Thoracic aorta (tissue), 2 donors: ENCODE measurements at places on chromosomes 5 and 9.

DNA sequence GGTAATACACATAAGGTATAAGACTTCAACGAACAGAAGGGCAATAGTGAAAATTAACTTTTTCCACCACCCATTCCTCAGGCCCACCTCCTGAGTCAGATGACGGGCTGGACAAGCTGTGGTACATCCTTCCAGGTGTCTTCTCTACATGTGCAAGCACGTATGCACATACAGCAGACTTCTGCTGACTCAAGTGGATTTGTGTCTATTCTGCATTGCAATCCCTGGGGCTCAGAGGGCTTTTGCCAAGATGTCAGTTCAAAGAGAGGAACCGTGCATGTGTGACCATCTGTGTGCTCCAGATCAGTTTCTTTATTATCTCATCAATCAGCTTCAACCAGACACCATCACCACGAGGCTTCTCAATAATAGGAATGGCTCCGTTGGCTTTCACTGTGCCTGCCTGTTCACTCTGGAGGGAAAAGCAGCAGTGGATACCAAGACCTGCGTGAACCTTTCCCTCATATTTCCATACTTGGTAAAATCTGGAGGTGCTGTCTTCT, 288.4 kb downstream of the MTRR start:
- no peak overlapping the region for H3K27ac ChIP-seq
- H3K36me3 ChIP-seq, result no peaks in the 10 kb centered on the region
- no peaks in the 10 kb centered on the region for H3K27me3 ChIP-seq
- H3K4me3 ChIP-seq, result no peak overlapping the region
- H3K4me1 ChIP-seq, result peaks cover 20% of the 10 kb centered on the region

DNA sequence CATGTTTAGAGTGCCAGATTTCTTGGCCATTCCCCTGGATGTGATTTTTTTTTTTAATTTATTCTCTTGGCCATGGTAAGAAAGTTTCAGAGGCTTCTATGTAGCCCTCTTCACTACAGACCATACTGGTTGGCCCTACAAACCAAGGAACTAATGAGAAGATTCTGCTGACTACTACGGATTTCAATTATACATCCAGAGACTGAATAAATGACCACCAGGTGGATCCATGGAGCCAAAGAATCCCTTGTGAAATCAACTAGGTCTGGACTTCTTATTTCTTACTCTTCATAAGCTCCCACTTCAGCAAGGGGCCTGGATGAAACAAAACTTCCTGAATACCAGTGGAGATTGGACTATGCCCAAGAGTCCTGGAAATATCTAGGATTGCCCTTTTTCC, 27.6 kb downstream of the ZNF622 start:
- no peak overlapping the region for H3K4me3 ChIP-seq
- no peaks in the 10 kb centered on the region for H3K27me3 ChIP-seq
- H3K36me3 ChIP-seq, result no peaks in the 10 kb centered on the region
- no peaks in the 10 kb centered on the region for H3K4me1 ChIP-seq
- H3K27ac ChIP-seq, result no peak overlapping the region

GRCh38 chr5:8628521-8628920, 759.6 kb downstream of the MTRR start:
- no peak overlapping the region for H3K4me3 ChIP-seq
- H3K27me3 ChIP-seq, result no peaks in the 10 kb centered on the region
- no peaks in the 10 kb centered on the region for H3K36me3 ChIP-seq
- no peak for DNase-seq

DNA sequence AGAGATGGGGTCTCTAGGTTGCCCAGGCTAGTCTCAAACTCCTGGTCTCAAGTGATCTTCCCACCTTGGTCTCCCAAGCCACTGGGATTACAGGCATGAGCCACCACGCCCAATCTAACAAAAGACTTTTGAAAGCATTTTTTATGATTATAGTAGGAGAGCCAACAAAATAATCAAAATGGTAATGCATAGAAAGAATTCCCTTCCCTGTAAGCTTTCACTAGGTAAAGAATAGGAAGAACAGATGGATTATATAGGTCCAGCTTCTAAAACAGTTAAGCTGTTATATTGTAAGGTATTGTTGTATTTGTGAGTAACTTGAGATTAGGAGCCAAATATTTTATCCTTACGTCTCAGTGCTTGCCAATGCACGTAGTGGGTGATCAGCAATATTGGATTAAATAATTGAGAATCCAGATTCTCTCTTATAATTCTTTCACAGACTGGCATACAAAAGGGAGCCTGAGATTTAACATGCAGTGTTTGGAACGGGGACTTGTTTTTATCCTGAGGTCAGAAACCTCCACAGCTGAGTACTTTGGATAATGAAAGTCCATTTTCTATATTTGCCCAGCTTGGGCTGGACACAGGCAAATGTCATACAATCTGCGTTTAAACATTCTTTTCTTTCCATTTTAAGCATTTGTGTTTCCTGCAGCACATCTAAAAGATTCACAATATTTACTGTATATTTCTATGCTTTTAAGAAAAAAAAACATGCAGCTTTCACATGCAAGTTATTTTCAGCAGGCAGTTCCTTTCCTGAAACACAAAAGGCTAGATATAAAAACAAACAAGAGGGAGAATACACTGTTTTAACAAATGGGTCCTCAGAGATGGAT, 238.4 kb downstream of the ARRDC3 start:
- H3K27me3 ChIP-seq, result no peaks in the 10 kb centered on the region
- DNase-seq, result no peak
- no peaks in the 10 kb centered on the region for H3K36me3 ChIP-seq
- peak overlapping the region; percentile 42 for H3K4me3 ChIP-seq
- peaks cover 19% of the 10 kb centered on the region for H3K4me1 ChIP-seq

GRCh38 chr9:114100536-114100935, 1.4 kb upstream of the KIF12 start:
- no peaks in the 10 kb centered on the region for H3K36me3 ChIP-seq
- no peak overlapping the region for H3K27ac ChIP-seq
- peaks cover 4% of the 10 kb centered on the region for H3K4me1 ChIP-seq
- no peaks in the 10 kb centered on the region for H3K27me3 ChIP-seq
- no peak overlapping the region for H3K4me3 ChIP-seq
- DNase-seq, result no peak

DNA sequence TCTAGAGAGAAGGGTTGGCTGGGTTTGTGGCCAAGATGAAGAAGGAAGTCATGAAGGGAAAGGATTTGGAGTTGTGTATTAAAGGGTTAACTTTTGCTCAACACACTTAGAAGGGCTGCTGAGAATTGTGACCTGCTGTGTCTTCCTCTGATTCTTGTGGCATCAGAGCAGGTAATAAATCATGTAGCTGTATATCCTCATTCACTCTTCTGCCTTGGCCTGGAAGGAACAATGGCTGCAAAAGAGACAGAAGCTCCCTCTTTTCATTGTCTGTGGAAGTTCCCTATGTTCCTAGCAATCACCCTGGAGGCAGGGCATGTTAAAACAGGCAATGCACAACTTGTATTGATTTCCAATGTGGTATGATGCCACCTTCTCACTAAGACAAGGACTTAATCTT, 159.1 kb downstream of the LRRC70 start:
- no peak for DNase-seq
- no peaks in the 10 kb centered on the region for H3K36me3 ChIP-seq
- no peaks in the 10 kb centered on the region for H3K27me3 ChIP-seq
- no peak overlapping the region for H3K27ac ChIP-seq

DNA sequence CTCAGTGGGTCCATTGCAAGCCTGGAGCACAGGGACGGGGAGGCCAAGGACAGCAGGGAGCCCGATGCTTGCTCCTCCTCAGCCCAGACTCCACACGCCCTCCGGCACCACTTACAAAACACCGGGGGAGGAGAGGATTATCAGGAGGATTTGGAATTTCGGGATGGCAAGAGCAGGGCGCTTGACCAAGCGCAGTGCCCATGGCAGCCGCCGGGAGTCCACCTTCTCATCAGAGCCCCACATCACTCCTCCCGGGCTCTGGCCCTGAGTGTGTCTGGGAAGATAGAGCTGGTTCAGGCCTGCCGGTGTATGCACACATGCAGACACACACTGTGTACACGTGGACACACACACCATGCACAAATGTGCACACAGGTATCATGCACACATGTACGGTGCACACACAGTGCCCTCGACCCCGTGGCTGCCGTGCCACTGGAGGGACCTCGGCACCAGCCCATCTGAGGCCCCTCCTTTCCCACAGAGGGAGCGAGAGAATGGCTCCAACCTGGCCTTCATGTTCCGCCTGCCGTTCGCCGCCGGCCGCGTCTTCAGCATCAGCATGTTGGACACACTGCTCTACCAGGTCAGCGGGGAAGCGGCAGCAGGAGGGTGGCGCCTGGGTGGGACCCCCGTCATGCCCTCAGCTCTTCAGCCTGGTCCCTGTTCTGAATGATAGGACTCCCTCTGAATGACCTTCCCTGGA, 81.7 kb downstream of the KCNT1 start:
- H3K4me3 ChIP-seq, result no peak overlapping the region
- DNase-seq, result no peak
- H3K36me3 ChIP-seq, result no peaks in the 10 kb centered on the region
- H3K27me3 ChIP-seq, result no peaks in the 10 kb centered on the region
- no peak overlapping the region for H3K27ac ChIP-seq
- H3K4me1 ChIP-seq, result no peaks in the 10 kb centered on the region

- no peaks in the 10 kb centered on the region for H3K4me1 ChIP-seq
- no peak overlapping the region for H3K4me3 ChIP-seq
- DNase-seq, result no peak
- no peak overlapping the region for H3K27ac ChIP-seq
- H3K36me3 ChIP-seq, result no peaks in the 10 kb centered on the region
- no peaks in the 10 kb centered on the region for H3K27me3 ChIP-seq
These were observed 1343.1 kb upstream of the C9orf72 start for GRCh38 chr9:28916348-28916747.

DNA sequence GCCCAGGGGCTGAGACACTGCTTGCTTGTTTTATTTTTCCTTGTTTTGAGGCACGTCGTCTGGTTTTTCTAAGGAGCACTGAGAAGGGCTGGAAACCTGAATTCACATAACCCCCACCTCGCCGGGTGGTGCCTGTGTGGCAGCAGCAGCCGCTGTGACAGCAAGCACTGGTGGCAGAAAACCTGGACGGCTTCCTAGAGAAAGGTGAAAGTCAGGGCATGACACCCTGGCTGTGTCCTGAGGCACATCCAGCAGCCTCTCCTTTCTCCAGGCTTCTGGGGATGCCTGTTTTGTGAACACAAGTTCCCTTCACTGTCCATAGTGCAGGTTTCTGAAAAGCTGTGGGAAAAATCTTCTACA, 29.2 kb downstream of the MRPL36 start:
- H3K27ac ChIP-seq, result no peak overlapping the region
- H3K27me3 ChIP-seq, result no peaks in the 10 kb centered on the region
- no peak for DNase-seq
- no peaks in the 10 kb centered on the region for H3K36me3 ChIP-seq
- H3K4me1 ChIP-seq, result no peaks in the 10 kb centered on the region

- no peak for DNase-seq
- H3K27me3 ChIP-seq, result no peaks in the 10 kb centered on the region
- no peaks in the 10 kb centered on the region for H3K36me3 ChIP-seq
These were observed 392.5 kb downstream of the KDM4C start for GRCh38 chr9:7150153-7150890.

DNA sequence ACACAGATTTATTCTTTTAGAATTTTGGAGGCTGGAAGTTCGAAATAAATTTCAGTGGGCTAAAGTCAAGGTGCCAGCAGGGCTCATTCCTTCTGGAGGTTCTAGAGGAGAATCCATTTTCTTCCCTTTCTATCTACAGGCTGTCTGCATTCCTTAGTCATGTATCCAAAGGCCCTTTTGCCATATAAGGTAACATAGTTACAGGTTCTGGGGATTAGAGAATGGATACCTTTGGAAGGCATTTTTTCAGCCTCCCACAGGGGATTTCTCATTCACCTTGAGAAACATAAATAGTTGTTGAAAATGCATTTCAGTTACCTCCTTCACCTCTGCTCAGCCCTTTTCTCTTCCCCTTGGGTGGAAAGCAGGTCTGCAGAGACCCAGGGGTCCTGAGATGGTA, 280.0 kb upstream of the MAP3K1 start:
- H3K27ac ChIP-seq, result no peak overlapping the region
- H3K36me3 ChIP-seq, result no peaks in the 10 kb centered on the region
- no peak for DNase-seq
- no peaks in the 10 kb centered on the region for H3K4me1 ChIP-seq

DNA sequence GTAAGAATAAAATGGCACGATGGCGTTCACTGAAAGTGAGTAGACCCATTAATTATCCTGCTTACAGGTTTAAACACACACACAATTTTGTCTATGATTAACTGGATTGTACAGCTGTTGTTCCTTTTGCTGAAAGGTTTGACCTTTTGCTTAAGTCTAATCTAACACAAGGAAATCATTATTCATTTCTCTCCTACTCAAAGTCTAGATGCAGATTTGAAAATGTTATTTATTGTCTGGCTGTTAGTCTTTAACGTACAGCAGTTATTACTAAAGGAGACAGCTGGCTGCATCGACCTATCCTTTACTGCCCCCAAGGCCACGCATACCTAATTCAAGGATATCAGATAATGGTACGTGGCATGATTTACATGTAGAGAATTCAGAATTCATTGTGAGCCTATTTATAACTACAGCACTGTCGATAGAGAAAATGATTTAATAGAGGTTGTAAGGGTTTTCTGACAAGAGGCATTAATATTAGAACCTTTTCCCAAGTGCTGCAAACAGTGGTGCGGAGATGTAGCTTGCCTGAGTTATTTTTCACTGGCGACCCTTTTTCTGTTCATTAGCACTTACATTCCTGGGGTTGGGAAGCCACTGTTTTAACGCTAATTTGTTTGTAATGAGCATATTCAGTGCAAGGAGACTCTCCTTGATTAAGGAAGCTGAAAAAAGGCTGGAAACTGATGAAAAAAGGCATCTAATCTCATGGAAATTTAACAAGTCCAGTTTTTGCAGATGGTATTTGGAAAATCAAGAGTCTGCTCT, 368.4 kb upstream of the GRAMD2B start:
- H3K36me3 ChIP-seq, result no peaks in the 10 kb centered on the region
- H3K27ac ChIP-seq, result no peak overlapping the region
- no peaks in the 10 kb centered on the region for H3K27me3 ChIP-seq

- H3K27me3 ChIP-seq, result no peaks in the 10 kb centered on the region
- H3K4me1 ChIP-seq, result peaks cover 8% of the 10 kb centered on the region
- H3K36me3 ChIP-seq, result no peaks in the 10 kb centered on the region
- no peak overlapping the region for H3K4me3 ChIP-seq
- no peak for DNase-seq
These were observed 45.8 kb upstream of the GRAMD2B start for GRCh38 chr5:126377424-126377823.

GRCh38 chr5:168609806-168610482, 30.8 kb upstream of the PANK3 start:
- no peaks in the 10 kb centered on the region for H3K4me1 ChIP-seq
- no peak overlapping the region for H3K27ac ChIP-seq
- H3K27me3 ChIP-seq, result no peaks in the 10 kb centered on the region
- no peak overlapping the region for H3K4me3 ChIP-seq
- no peak for DNase-seq

- DNase-seq, result no peak
- peaks cover 3% of the 10 kb centered on the region for H3K4me1 ChIP-seq
- no peaks in the 10 kb centered on the region for H3K27me3 ChIP-seq
- no peaks in the 10 kb centered on the region for H3K36me3 ChIP-seq
- H3K4me3 ChIP-seq, result no peak overlapping the region
These were observed 307.6 kb downstream of the CWC27 start for GRCh38 chr5:65076251-65076869.

DNA sequence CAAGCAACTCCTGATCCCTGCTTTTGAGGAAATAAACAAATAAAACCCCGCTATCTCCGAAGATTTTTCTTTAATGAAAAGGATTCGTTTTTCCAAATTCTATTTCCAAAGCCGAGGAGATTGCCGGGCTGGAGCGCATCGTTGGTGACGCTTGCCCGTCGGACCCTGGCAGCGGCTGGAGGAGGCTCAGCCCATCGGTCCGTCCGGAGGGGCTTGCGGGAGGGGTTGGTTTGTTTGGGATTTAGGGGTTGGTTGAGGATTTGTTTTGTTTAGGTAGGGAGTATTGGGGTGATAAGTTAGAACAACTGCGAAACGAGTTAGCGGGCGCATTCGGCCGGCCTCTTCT, 20.8 kb downstream of the URM1 start:
- no peaks in the 10 kb centered on the region for H3K27me3 ChIP-seq
- no peak overlapping the region for H3K27ac ChIP-seq
- H3K36me3 ChIP-seq, result peaks cover 32% of the 10 kb centered on the region
